ENCODE measurements at places on chromosomes 3 and 15.

DNA sequence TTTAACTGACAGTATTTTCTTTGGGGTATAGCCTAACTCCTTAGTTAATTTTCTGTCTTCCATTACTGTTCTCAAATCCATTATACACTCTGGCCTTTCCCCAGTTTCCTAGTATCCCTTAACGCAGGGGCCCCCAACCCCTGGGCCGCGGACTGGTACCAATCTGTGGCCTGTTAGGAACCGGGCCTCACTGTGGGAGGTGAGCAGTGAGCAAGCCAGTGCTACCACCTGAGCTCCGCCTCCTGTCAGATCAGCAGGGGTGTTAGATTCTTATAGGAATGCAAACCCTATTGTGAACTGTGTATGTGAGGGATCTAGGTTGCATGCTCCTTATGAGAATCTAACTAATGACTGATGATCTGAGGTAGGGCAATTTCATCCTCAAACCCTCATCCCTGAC is 75.1 kb downstream of the DOCK3 start:
- no peak for DNase-seq

GRCh38 chr3:123883701-123884202 is 380 bp downstream of the MYLK start:
- no peak for DNase-seq

DNA sequence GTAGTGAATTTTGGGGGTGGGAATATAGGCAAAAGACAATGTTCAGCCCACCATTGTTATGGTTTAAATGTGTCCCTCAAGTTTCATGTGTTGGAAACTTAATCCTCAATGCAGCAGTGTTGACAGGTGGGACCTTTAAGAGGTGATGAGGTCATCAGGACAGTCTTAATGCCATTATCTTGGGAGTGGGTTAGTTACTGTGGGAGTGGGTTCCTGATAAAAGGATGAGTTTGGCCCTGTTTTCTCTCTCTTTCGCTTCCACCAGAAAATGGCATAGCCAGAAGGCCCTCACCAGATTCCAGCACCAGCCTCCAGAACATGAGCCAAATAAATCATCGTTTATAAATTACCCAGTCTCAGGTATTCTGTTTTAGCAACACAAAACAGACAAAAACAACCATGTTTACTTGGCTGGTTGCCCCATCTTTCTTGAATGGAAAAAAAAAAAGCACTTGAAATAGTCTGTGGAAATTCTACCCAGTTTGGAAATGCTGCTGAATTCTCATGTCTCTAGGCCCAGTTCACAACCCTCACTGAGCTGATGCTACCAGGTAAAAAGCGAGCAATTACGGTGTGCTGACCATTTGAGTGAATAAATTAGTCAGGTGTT is 31.0 kb upstream of the MFSD1 start:
- DNase-seq, result no peak

DNA sequence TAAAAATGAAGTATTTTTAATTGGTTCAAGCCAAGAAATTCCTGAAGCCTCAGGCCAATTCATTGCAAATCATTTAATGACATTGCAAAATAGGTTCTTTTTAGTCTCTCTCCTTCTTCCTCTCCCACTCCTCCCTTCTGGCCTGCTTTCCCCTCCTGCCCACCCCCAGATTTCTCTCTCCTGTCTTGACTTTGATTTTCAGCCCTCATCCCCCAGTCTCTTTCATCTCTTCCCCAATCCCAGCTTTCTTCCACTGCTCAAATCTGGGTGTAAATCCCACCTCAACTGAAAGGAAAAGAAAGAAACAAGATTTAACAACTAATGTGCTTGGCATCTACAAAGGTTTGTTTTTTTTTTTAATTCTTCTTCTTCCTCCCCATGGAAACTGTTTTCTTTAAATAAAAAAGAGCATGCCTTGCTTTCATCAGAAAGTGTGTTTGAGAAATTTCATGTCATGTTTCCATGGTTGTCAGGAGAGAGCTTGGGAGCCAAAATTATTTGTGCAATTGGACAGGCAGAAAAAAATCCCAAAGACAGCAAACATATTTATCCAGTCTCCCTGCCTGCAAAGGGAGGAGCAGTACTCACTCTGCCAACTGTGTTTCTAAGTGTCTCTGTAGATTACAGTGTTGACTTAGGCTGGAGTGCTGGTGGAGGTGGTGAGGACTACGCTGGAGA is 50.4 kb downstream of the BOC start:
- DNase-seq, result no peak

DNA sequence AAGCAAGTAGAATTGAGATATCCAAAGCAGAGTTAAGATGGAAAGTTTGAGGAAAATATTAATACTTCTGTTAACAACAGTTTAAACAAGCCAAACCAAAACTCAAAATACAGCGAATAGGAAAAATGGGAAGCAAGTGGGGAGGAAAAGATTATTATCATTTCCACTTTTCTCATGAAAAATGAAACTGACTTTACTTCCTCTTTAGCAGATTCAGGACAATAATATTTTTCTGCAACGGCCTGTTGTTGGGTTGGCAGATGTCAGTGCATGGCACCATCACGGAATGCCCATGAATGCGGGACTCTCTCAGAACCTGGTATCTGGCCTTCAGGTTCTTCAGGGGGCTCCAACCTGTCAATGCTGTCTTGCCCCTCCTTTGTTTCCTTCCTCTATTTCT is 11.1 kb downstream of the ANKUB1 start:
- DNase-seq, result no peak

GRCh38 chr15:24856397-24857390 is 98.1 kb upstream of the SNRPN start:
- DNase-seq, result no peak

DNA sequence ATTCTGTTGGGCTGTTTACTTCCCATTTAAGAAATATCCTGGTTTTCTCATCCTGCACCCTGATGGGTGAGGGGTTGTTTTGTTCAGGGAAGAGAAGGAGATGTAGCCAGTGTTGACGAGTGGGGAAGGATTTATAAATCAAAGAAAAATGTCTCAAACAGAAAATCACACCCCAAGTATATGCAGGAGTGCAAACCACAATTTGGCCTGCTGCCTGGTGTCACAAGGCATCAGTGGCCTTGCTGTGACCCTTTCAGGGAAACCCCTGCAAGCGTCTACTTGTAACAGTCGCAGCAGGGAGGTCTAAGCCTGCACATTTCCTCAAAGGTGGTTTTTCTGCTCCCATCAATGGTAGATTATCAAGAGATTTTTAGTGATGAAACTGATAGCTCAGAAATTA is 132.6 kb upstream of the LRRN1 start:
- DNase-seq, result no peak

DNA sequence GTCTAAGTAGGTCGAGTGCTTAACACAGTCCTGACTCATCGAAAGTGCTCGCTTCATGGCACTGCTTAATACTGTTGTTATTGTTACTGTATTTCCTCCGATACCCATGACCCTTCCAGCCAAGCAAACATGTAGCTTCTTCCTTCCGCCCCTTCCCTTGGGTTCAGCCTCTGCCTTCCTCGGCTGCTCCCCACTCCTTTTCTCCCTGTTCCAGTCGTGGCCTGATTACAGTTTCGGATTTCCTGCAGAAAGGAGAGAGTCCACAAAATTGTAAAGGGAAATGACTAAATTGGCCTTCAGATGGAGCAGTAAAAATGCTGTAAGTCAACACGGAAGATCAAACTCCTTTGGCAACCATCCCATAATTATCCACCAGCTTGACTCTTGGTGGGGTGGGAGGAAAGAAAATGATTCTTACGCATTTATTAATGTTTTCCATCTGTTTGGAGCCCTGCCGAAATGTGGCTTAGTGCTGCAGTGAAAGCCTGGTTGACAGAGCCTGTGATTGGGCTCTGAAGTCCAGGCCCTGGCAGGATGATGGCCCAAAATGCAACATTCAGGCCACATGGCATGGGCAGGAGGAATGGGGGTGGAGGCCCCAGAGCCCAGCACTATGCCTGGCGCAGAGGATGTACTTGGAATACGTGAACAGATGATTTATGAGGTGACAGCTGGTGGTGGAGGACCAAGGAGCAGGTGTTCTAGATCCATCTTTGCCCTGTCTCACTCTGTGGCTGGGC is 37.6 kb downstream of the FAM3D start:
- DNase-seq, result no peak

- peak; percentile 10 for DNase-seq
Observed at GRCh38 chr15:61069394-61070075, 159.6 kb downstream of the RORA start.

GRCh38 chr3:4864503-4864902 is 114.7 kb upstream of the BHLHE40 start:
- DNase-seq, result no peak

DNA sequence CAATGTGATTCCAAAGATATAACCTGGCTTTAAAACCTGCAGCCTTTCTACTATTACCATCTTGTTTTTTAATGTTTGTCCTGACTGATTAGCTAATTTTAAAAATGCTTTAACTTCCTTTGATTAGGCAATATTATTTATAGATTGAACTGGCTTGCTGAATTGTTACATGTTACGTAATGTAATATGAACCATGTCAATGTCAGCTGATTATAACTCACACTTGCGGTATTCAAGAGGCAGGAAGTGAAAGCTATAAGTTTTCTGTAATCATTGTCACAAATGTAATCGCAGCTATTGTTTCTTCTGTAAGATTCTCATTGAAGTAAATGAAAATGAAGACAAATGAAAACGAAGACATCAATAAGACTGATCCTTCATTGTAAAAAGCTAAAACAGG is 146.8 kb downstream of the ROBO2 start:
- no peak for DNase-seq

- DNase-seq, result peak; percentile 10
Observed at GRCh38 chr3:184336547-184337398, 627 bp upstream of the FAM131A start.

- no peak for DNase-seq
Observed at GRCh38 chr3:25427155-25427554, 908 bp upstream of the RARB start.

DNA sequence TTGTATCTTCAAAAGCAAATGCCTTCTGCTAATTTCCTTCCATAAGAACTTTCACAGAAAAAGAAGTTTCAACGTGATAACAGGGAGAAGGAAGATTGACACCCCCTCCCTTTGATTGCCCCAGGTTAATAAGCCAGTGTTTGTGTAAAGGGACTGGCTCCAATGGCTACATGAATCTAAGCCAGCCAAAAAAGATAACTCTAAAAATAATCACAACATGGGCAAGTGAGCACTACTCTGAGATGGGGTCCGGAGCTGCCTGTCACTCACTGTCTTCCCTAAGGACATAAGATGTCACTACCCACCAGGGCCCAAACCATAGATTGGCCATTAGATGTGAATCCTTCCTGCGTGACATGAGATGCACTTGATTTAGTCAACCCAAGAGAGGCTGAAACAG is 17.6 kb upstream of the ST8SIA2 start:
- no peak for DNase-seq

DNA sequence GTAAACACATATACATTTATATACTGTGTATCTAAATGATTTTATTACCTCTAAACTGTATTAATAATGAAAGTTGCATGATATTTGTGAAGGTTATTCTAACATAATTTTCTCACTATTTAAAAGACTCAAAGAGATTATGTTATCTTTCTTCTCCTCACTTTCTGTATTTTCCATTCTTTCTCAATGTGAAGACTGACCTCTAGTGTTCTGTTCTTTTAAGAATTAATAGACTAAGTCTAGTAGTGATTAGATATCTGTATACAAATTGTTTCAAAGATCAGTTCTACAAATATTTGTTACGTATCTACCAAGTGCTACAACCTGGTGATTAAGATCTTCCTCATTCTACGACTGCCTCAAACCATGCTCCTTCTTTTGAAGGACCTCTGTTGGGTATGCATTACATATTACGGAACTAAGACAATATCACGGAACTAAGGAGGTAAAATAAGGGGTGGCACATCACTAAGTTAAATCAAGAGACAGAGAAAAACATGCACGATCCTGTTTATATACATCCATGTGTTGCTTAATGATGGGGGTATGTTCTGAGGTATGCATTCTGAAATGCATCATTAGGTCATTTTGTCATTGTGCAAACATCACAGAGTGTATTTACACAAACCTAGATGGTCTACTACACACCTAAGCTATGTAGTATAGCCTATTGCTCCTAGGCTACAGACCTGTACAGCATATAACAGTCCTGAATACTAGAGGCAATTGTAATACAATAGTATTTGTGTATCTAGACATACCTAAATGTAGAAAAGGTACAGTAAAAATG is 161.5 kb upstream of the KBTBD8 start:
- DNase-seq, result no peak

- DNase-seq, result no peak
Observed at GRCh38 chr3:135040321-135041240, 245.5 kb downstream of the EPHB1 start.

DNA sequence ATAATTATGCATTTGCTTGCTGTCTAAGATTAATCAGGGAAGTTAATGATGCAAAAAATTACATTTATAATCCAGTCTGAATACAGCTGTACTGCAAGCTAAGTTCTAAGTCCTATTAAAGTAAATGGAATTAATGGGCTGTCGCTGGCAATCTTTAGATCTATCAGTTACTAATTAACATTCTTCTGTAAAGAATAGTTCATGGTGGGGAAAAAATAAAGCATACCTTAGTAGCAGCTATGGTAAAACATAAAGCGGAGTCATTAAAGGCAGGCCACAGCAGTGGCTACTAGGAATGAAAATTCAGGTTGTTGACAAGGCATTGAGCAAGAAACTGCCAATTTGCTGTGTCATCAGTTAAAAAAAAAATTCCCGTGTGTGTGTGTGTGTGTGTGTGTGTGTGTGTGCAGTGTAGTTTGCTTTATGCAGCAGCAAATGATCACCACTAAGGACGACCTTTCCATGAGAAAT is 129.8 kb downstream of the ZNF385D start:
- DNase-seq, result no peak

- no peak for DNase-seq
Observed at GRCh38 chr3:196399485-196399945, 32.7 kb downstream of the UBXN7 start.

DNA sequence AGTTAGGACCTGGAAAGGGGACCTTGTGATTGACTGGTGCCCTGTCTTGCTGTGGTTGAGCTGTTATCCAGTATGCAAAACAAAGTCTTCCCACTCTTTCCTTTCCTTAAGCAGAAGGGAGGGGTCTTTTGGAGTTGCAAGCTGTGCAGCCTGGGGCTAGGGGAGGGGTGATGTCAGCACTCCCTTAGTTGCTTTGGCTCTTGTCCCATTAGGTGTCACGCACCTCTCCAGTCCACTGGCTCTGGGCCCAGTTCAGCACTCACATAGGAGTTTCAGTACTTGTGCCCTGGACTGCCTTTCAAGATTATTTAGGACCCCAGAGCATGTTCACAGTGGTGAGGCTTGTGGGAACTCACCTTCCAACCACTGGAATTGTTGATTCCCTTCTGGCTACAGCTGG is 238.5 kb downstream of the DOCK3 start:
- DNase-seq, result no peak
